ENCODE measurements at places on chromosomes 3 and 15. TPM values are rescaled to one million over a fixed set of nuclear protein-coding genes. Genes with fewer than 3 reads are reported as not detected.

OR5K2 gene
- total RNA-seq = not detected

FBLN2 gene
- total RNA-seq = 3.6 TPM

FOXL2NB gene
- total RNA-seq = 0.89 TPM

HRG gene
- total RNA-seq = not detected

DOCK3 gene
- 0.39 TPM for total RNA-seq

NANOGP8 gene
- not detected for total RNA-seq
